ENCODE measurements at places on chromosomes 2 and 18.

GRCh38 chr2:177543007-177543760 lies 150.6 kb downstream of the AGPS start:
- DNase-seq = no peak

- no peak for DNase-seq
Observed at GRCh38 chr2:99656994-99657393, 167.2 kb upstream of the REV1 start.

DNA sequence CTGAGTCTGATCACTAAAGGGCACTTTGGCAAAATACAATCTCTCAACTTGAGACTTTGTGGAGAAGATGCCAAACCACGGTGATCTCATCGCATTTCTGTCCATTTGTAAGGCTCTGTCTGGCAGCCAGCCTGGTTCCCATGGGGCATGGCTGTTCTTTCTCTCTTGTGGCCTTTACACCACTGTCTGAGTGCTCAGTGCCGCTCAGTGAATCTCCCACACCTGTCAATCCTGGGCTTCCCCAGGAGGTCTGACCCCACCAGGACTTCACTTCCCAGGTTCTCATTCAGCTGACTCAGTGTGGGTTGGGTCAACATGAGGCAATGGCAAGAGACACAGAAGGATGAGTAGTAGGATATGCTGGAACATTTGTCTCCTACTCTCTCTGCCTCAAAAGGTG lies 96.8 kb upstream of the TRIB2 start:
- DNase-seq = no peak

- no peak for DNase-seq
Observed at GRCh38 chr18:26804519-26804918, 61.0 kb downstream of the AQP4 start.

- no peak for DNase-seq
Observed at GRCh38 chr2:143321994-143322393, 192.8 kb downstream of the ARHGAP15 start.

DNA sequence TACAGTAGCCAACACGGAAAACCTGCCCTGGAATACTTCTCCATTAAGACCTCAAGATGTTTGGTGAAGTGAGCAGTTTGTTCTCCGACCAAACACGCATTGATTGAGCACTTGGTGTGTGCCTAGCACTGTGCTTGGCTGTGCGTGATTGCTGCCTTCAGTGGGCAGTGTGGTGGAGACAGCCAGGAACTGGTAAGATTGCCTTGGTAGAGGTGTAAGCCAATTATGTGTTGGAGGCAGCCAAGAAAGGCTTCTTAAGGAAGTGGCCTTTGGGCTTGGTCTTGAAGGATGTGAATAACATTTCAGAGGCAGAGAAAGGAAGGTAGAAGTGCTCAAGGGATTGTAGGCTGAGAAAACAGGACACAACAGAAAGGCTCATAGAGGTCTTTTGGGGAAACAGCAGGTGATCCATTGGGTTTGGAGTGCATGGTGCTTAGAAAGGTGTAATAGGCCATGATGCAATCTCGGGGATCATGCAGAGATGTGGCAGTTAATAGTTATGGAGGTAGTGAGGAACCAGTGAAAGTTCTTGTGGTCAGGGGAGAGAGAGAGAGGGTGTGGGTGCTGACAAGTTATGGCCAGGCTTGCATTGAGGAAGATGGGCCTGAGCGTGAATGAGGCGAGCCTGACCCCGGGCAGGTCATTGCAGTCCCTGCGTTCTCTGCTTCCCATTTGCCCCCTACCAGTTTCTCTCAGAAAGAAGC lies 6.3 kb downstream of the B3GNT2 start:
- no peak for DNase-seq

DNA sequence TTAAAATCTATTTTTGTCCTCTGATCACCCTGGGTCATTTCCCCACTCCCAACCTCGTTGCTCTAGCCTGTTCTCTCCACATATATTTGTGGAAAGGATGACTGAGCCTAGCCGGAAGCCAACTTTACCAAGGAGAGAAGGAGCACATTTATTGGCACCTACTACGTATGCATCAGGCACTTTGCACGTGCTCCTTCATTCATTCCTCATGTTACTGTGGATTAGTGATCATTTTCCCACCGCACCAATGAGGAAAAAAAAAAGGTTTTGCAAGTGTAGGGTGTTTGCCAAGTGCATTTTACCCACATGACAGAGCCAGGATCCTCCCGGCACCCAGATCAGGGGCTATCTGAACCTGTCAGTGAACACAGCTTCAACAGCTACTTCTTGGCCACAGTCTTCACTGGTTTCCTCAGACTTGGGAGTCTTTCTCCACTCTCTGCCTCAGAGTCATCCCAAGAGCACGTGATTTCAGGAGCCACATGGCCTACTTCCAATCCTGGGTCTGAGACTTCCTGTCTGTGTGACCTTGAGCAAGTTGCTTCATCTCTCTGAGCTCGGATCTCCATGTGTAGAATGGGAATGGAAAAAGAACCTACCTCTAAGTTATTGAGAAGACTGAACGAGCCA lies 1.9 kb upstream of the C1QL2 start:
- no peak for DNase-seq

- no peak for DNase-seq
Observed at GRCh38 chr2:11444737-11445136, 21.2 kb downstream of the E2F6 start.

- DNase-seq = no peak
Observed at GRCh38 chr2:99445065-99445464, 44.8 kb downstream of the REV1 start.

DNA sequence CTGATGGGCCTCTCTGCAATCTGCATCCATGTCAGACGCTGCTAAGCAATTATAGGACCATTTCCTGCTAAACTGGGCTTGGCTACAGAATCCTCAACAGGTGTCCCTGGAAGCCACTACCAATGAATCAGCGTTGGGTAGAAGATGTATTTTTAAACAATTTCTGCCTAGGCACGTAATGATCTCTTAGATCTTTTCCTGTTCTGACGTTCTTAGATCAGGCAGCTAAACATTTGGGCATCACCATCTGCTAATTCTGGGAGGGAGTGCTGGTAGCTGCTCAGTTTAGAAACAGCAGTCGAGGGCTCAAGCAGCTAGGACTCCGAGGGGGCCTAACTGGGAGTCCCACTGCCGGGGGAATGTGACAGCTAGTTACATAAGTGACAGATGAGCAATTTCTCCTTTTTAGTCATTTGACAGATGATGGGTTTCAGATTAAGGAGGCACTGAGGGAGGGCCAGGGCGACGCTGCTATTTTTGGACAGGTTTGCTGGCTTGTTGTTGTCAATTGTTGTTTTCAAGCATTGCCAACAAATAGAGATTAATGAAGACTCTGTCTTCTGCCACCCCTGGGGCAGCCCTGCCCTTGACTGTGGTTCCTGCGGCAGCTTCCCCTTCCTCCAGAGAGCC lies 92.7 kb downstream of the MRO start:
- DNase-seq = no peak

DNA sequence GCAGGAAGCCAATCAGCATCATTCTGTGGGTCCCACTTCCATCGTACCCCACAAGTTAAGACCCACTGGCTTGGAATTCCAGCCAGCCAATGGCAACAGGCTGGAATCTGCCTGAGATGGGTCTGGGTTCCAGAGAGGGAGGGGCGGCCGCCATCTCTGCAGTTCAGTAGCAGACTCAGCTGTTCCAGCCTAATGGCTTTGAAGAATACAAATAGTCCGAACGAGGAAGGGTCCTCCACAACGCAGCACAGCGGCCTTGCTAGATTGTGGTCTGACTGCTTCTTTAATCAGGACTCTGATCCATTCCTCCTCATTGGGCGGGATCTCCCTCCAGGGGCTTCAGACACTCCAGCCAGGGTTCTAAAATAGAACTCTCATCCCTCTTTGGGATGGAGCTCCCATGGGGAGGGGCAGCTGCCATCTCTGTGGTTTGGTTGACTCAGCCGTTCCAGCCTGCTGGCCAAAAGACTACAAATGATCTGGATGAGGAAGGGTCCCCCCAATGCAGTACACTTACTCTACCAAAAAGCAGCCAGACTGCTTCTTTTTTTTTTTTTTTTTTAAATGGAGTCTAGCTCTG lies 42.7 kb upstream of the PAIP2B start:
- no peak for DNase-seq

GRCh38 chr2:56337342-56337741 lies 153.6 kb downstream of the CCDC85A start:
- DNase-seq = peak; percentile 86

DNA sequence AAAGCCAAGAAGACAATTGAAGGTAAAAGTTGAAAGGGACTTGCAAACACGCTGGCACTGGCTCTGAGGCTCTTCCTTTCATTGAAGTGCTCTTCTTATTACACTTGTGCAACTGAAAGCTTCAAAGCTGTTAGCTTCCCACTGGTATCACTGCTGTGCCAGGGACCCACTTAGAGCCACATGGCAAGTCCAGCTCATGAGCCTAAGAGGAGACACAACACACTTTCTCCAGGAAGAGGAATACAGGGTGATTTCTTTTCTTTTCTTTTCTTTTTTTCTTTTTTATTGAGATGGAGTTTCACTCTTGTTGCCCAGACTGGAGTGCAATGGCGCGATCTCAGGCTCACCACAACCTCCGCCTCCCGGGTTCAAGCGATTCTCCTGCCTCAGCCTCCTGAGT lies 218.2 kb downstream of the ATAD2B start:
- DNase-seq = no peak

- DNase-seq = no peak
Observed at GRCh38 chr2:162092658-162093556, 18.9 kb upstream of the DPP4 start.

DNA sequence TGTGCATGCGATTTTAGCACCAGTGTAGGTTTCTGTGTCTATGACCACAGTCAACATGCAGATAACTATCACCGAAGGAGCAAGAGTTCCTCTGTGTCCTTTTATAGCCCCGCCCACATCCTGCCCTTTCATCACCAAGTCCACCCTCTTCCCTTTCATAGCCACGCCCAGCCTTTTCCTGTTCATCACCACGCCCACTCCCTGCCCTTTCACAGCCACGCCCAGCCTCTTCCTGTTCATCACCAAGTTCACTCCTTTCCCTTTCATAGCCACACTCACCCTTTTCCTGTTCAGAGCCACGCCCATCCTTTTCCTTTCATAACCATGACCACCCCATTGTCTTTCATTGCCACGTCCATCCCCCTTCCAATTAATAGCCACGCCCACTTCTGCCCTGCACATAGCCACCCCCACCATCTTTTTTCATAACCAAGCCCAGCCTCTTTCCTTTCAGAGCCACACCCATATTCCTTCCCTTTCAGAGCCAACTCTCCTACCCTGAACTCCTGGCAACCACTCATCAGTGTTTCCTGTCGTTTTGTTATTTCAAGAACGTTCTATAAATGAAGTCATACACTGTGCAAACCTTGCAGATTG lies 273.9 kb downstream of the MYT1L start:
- DNase-seq = no peak

DNA sequence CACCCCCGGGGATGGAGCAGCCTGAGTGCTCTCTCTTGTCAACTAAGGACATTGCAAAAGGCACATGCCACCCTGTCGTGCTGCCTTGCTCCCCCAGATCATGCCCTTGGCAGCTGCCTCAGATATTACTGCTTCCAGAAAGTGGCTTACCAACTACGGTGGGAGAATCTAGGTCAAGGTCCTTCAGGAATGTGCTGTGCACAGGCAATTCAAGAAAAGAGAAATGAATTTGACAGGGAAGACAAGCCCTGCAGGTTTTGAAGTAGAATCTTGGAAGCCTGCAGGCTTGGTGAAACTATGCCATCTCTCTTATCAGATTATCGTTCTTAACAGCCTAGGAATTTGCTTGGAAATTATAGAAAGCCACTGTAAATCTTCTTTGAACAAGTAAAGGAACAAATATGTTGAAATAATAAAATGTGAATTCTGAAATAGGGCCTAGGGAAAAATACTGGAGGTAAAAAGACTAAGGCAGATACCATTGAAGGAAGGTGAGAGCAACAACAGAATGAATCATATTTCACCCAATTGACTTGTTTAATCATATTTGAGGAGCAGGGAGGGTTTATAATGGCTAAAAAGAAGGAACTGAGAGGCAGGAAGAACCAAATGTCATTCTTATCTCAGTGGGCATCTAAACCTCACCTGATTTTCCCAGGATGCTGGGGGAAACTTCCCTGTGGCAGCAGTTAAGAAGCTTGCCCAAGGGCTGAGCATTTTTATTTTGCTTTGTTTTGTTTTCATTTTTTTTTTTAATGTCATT lies 94.0 kb upstream of the GLS start:
- DNase-seq = no peak

GRCh38 chr2:45992021-45992740 lies 305.0 kb upstream of the EPAS1 start:
- peak; percentile 57 for DNase-seq

- DNase-seq = no peak
Observed at GRCh38 chr2:216404010-216404618, 8.2 kb upstream of the SMARCAL1 start.

DNA sequence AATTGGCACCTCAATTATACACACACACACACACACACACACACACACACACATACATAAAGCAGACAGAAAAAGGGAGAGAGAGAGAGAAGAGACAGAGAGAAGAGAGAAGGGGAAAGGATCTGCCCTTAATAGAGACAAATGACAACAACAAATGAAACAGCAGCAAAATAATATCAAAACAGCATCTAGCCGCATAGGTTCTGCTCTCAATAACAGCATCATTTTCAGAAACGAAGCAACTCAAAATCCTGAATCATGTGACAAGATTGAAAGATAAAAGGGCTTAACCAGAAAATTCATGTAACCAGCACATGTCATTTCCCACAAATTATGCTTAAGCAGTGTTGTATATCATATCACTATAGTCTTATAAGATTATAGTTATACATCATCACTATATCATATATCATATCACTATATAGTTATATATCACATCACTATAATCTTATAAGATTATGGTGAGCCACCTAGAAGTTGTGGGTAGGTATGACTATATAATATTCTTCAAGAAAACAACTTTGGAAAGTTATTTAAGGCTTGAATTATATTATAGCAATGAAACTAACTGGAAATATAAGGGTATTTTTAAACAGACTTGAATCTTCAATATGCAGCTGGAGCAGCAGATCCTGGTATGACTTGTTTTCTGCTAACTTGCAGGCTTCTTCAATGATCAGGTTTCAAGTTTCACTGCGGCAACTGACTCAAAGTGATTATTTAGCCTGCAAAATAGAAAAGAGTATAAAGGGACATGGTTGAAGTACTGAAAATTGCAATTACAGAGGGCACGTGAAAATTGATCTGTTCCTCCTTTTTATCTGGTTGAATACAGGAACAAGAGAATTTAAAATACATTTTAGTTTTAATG lies 16.1 kb upstream of the VPS54 start:
- no peak for DNase-seq
